Stimulated activated CD4-positive, alpha-beta T cell treated with anti-CD3 and anti-CD28 coated beads, Interleukin-15, amount 100 ng/mL, for 1 hour (primary cell): ENCODE measurements at places on chromosomes 11 and 22.
A peak's percentile ranks its signal among the peaks of the same experiment; 100 is the strongest.

DNA sequence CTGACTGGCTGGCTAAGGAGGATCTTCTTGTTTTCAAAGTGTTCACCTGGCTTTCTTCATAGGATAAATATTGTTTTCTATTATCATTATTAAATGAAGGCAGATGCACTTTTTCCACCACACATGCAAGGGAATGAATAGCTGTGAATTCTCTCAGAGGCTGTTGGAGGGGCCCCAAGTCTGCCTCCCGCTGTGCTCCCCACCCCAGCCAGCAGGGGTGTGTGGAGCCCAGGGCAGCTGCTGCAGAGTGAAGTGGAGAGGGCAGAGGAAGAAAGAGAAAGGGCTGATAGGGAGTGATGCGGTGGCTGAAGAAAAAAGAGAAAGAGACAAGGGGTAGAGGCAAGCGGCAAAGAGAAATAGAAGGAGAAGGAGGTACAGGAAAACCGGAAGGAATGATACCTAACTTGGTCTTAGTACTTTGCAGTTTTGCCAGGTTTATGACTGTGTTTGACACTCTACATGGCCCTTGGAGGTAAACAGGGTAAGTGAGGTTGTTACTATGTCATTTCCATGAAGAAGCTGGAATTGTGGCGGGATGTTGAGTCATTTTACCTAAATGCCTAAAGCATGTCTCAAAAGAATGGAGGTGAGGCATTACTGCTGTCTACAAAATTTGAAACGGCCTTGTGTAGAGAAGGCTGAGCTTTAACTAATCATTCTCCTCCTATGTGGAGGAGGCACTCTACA is 145.7 kb upstream of the B3GAT1 start:
- DNase-seq = no peak

- DNase-seq = no peak
Measured at GRCh38 chr11:12537778-12538401, 136.3 kb upstream of the TEAD1 start.

GRCh38 chr11:34053161-34053686 is 1.7 kb downstream of the CAPRIN1 start:
- peak; percentile 42 for DNase-seq

GRCh38 chr11:62678770-62679696 is at the start of gene UBXN1:
UBXN1 (minus strand) TSS chr11:62679073; CDS start chr11:62678923, 150 bp downstream.
- peak; percentile 59 for DNase-seq

DNA sequence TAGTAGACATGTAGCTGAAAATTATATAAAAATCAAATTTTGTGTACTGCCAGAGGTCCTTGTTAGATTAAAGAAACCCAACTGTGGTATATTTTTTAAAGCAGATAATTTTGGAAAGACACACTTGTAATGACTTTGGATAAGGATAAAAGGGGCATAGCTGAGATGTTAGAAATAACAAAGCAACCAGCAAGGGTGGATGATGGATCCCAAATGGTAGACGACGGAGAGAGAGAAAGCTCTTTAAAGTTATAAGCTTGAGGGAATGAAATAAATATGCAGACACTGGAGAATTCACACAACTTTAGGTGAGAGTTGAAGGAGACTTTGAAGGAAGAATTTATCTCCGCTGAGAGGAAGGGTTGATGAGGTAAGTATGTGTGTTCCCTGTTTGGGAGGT is 10.6 kb downstream of the NCAM1 start:
- DNase-seq = no peak

DNA sequence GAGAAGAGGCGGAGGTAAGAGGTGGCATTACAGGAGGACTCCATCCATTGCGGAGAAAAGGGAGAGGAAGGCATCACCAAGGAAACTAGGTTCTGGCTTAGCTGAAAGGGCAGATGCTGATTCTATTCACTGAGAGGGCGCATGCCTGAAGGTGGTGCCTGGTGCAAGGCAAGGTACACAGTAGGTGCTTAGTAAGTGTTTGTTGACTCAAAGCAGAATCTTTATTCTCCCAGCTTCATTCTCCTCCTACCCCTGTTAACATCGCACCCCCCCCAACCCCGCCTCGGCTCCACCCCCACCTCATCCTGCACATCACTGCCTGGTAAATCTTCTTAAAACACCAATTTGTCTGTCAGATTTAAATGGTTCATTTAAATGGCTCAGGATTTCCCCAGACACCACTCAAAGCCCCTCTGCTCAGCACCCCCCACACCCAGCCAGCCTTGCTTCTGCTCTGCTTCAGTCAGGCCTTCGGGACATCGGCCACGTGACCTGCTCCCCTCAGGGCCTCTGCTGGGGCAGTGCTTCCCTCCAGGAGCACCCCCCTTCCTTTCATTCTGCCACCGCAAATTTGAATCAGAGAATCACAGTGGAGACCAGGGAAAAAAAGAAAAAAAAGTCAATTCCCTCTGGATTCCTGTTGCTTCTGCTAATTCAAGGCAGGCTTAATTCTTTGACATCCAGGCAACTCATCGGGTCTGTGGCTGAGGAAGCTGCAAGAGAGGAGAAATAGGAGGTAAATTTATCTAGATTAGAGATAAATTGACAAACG is 17.8 kb upstream of the RCN1 start:
- no peak for DNase-seq

GRCh38 chr11:12123273-12123672 is 12.9 kb downstream of the MICAL2 start:
- DNase-seq = no peak

DNA sequence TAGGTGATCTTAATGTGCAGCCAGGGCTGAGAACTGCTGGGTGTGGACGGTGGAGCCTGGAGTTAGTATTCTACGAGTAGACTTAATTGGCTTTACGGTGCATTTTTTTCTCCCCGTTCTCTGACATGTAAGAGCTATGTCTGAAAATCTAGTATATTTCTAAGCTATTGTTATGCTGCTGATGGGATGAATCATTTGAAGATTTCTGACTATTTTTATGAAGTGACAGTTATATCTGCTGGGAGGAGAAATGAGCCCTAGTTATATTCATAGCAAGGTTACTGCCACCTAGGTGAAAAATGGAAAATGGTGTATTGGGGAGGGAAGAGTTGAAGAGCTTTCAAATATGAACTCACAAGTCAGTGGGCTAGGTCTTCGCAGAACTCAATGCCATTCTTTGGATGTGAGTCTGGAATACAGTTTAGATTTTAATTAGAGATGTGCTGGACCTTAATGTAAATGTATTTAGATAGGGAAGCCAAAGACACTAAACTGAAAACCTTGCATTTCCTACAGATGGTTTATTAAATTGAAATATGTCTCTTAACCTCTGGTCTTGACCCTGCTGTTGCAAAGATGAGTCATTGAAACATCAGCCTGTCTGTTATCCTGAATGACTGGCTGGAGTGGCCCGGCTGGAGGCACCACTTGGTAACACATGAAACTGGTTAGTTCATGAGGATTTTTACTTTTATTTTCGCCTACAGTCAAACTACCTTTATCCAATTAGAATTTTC is 293.7 kb downstream of the DDX10 start:
- no peak for DNase-seq

DNA sequence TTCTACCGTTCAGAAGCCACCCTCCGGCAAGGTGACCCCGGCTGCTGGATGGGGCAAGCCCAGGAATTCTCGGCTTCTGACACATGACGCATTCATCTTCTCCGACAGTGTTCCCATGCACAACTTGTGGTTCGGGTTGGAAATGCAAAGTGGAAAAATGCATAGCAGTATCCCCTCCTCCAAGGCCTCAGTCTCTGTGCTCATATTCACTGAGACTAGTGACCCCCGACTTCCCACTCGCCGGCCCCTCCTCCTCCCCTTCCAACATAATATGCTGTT is 70.0 kb upstream of the NTM start:
- no peak for DNase-seq

DNA sequence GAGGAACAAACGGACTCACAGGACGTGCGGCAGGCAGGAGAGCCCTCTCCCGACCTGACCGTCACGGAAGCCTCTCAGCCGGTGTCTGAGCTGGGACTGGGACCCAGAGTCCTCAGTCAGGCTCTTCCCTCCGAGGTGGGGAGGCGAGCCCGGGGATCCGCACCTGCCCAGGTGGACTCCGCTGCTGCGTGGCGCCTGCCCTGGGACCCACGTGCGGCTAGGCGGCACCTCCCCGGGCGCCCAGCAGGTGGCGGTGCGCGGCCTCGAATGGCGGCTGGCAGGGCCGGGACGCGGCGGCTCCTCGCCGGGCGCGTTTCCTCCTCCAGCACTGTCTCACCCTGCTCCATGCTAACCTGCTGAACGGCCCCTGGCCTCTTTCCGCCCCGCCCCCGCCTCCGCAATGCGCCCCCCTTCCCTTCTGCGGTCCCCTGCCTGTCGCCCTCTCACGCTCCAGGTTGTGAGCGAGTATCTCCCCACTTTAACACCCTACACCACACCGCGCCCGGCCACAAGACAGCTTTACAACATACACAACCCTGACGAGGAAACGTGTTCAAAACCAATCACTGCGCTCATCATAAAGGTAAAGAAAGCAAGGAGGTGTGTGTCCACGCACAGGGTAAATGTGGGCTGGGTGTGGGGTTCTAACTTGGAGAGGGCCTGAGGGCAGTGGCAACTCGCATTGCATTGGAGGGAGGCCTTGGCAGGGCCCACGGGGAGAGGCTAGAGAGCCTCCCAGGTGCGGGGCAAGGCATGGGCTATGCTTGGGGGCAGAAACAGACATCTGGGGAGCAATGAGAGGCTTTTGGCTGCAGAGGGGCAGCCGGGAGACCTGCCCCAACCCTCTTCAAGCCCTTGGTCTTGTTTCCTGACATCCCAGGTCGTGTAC is 25.9 kb upstream of the ATXN10 start:
- peak; percentile 61 for DNase-seq

DNA sequence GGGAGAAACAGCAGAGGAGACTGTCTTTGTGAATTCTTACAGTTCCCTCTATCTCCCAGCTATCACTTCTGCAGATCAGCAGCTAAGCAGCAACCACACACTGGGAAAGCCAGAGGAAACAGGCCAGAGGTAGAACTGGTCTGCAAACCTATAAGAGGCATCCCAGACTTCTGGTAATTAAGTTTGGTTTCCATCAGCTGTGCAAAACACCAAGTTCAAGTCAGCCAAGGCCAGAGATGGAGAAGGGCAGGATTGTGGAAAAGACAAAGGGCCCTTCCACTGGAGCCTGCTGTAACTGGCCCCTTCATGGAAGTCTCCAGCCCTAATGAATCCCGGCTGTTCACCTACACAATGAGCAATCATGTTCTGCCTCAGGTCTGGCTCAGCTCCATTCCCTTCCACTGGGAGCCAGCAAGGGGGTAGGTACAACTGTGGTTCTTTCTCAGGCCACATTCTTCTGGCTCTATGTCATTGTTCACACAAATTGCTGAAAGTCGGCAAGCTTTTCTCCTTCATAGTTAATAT is 4.6 kb upstream of the PAMR1 start:
- DNase-seq = no peak
